ENCODE measurements at places on chromosomes 2 and 18.

GRCh38 chr18:13583576-13584550, 142.5 kb downstream of the FAM210A start:
- no peak for DNase-seq

DNA sequence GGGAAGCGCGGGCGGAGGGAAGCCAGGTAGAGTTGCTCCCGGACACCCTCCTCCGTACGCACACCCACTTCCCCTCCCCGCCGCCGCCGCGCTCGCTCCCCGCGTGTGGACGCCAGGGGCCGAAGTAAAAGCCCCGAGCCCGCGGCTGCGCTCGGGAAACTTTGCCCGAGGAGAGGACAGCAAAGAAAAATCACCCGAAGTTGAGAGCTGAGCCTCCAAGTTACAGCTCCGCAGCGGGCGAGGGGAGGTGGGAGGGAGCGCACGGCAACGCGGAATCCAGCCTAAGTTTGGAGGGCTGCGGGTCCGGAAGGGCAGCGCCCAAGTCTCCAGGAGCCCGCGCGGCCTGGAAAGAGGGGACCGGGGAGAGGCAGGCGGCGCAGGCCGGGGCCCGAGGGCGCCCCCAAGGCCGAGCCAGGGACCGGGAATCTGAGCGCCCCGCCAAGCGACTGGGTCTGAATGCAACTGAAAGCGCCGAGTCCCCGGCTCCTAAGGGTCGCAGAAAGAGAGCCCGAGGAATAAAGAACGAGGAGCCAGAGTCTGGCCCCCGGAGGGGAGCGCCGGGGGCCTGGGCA, 706 bp upstream of the BCL11A start:
- DNase-seq: no peak

- DNase-seq: no peak
Measured at GRCh38 chr2:201164166-201164565, 18.8 kb upstream of the CASP10 start.

- no peak for DNase-seq
Measured at GRCh38 chr2:137638932-137639331, 325.3 kb upstream of the HNMT start.

DNA sequence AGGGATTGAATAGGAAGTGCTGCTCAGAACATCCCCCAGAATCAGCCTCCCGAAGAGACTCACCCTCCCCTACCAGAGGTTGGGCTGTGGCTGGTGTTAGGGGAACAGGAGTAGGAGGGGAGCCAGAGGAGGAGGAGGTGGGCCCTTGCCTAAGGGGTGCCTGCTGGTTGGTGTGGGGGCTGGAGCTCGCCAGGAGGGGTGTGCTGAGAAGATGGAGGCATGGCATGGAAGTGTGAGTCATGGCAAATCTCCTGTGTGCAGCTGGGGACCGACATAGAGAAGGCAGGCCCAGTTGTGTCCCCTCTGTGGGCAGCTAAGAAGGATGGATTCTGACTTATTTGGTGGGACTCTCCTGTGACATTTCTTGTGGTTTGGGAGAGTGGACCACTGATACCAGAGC, 73.7 kb downstream of the DGKD start:
- DNase-seq: no peak

- no peak for DNase-seq
Measured at GRCh38 chr2:174121175-174121574, 127.2 kb downstream of the OLA1 start.

All from DMS79 treated with DMSO at 0.1 percent for 48 hours (cell line).